ENCODE measurements at places on chromosomes 5 and 9.

- no peak overlapping the region for H3K27ac ChIP-seq
These were observed 49.2 kb downstream of the ANXA1 start for GRCh38 chr9:73200694-73201452.

- DNase-seq, result no peak
- H3K27ac ChIP-seq, result peak overlapping the region; percentile 90
- H3K27me3 ChIP-seq, result no peaks in the 10 kb centered on the region
- peaks cover 2% of the 10 kb centered on the region for H3K36me3 ChIP-seq
These were observed 379 bp upstream of the TICAM2 start for GRCh38 chr5:115602591-115603125.

GRCh38 chr5:142749321-142749720, 20.9 kb upstream of the ARHGAP26 start:
- H3K36me3 ChIP-seq, result no peaks in the 10 kb centered on the region
- no peak overlapping the region for H3K27ac ChIP-seq
- H3K27me3 ChIP-seq, result no peaks in the 10 kb centered on the region
- no peak for DNase-seq
- peaks cover 56% of the 10 kb centered on the region for H3K4me1 ChIP-seq

- no peak overlapping the region for H3K27ac ChIP-seq
- no peak for DNase-seq
- peaks cover 1% of the 10 kb centered on the region for H3K36me3 ChIP-seq
- peaks cover 44% of the 10 kb centered on the region for H3K27me3 ChIP-seq
These were observed 219.8 kb downstream of the ACTL7B start for GRCh38 chr9:108636013-108636412.

GRCh38 chr5:159936686-159937329, 20.5 kb downstream of the ADRA1B start:
- H3K4me1 ChIP-seq, result no peaks in the 10 kb centered on the region
- DNase-seq, result no peak
- H3K27ac ChIP-seq, result no peak overlapping the region
- peaks cover 26% of the 10 kb centered on the region for H3K27me3 ChIP-seq
- H3K4me3 ChIP-seq, result no peak overlapping the region

DNA sequence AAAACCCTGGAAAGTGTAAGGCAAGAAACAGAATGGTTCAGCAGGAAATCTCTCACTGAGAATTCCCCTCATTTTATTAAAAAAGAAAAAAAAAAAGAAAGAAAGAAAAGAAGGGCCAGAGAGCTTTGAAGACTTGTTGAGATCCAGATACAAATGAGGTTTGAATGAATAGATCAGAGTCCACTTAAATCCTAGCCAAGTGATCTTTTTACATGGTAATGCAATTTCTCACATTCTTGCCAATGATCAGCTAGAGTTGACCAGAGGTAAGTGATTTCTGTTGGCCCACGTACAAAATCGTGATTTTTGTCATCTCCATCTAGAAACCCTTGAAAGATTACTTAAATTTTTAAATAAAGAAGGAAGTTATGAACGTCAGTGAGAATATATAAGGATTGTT, 261.5 kb upstream of the PCSK5 start:
- no peak for DNase-seq
- peaks cover 3% of the 10 kb centered on the region for H3K27me3 ChIP-seq
- H3K4me3 ChIP-seq, result no peak overlapping the region
- no peaks in the 10 kb centered on the region for H3K36me3 ChIP-seq
- peaks cover 1% of the 10 kb centered on the region for H3K4me1 ChIP-seq

GRCh38 chr5:148457183-148457620, 73.4 kb downstream of the FBXO38 start:
- peaks cover 3% of the 10 kb centered on the region for H3K4me1 ChIP-seq
- peaks cover 46% of the 10 kb centered on the region for H3K27me3 ChIP-seq
- no peak overlapping the region for H3K27ac ChIP-seq
- no peak overlapping the region for H3K4me3 ChIP-seq
- DNase-seq, result no peak

- H3K36me3 ChIP-seq, result peaks cover 3% of the 10 kb centered on the region
- H3K4me3 ChIP-seq, result no peak overlapping the region
- H3K27me3 ChIP-seq, result peaks cover 18% of the 10 kb centered on the region
- no peak overlapping the region for H3K27ac ChIP-seq
- no peaks in the 10 kb centered on the region for H3K4me1 ChIP-seq
These were observed 69.2 kb upstream of the FCN1 start for GRCh38 chr9:134986957-134987356.

DNA sequence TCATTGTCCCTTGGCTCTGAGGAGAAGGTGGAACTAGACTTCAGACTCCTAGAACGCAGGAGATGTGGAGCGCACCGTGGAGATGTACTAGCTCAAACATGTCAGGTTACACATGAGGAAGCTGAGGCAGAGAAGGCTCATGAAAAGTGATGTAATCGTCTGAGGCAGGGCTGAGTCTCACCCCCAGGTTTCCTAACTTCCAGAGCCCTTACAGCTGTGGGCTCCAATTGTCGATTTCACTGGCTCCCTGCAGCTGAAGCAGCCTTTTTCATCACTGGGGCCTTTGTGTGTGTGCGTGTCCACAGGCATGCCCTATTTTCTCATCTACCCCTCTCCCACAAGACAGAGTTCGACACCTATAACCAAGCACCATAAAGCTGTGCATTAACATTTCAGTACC, 370.6 kb downstream of the NTRK2 start:
- H3K4me3 ChIP-seq, result no peak overlapping the region
- DNase-seq, result no peak
- no peaks in the 10 kb centered on the region for H3K36me3 ChIP-seq
- H3K4me1 ChIP-seq, result peaks cover 4% of the 10 kb centered on the region

DNA sequence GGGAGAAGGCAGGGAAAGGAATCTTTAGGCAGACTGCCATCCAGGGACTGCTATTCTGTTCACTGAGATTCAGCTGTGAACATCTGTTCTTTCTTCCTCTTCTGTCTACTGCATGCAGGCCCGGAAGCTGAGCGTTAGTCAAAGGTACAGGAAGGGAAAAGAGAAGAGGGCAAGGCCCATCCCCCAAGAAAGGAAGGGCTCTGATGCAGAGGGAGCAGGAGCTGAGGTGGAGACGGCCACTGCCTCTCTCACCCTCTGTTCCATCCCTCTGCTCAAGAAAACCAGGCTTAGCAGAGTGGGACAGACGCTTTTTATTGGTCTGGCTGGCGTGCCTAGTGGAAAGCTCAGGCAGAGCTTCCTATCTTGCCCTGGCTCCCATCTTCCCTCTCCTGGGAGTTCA, 57.6 kb downstream of the PFDN1 start:
- peaks cover 54% of the 10 kb centered on the region for H3K4me1 ChIP-seq
- H3K4me3 ChIP-seq, result no peak overlapping the region
- peak overlapping the region; percentile 90 for H3K27ac ChIP-seq
- peaks cover 4% of the 10 kb centered on the region for H3K36me3 ChIP-seq
- H3K27me3 ChIP-seq, result no peaks in the 10 kb centered on the region

- no peak overlapping the region for H3K27ac ChIP-seq
- peaks cover 9% of the 10 kb centered on the region for H3K27me3 ChIP-seq
- DNase-seq, result no peak
These were observed 49.4 kb upstream of the GRIN3A start for GRCh38 chr9:101787891-101788290.
